ENCODE measurements at places on chromosomes 6 and 20.

DNA sequence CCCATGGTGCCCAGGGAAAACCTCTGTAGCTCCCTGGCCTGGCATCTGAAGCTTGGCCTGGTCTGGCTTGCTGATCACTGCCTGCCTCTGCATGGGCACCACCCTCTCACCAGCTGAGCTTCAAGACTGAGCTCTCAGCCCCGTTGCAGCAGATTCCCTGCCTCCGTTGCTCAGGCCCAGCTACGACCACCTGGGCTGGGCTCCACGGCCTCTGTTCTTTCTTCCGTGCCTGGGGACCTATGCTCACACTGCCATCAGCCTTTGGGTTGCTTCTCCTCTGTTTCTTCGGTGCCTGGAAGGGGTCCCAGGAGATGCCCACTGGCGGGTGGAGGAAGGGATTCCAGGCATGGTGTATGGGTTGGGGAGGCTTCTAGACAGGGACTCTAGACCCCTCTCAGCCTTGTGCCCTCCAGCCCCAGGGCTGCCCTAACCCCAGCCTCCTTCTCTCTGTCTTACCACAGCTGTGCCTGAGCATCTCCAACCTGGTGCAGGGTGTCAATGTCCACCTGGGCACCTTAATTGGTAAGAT is 9.1 kb downstream of the BPIFB2 start:
- H3K27ac ChIP-seq, result no peak overlapping the region
- H3K27me3 ChIP-seq, result no peaks in the 10 kb centered on the region
- DNase-seq, result no peak

GRCh38 chr6:56658326-56658725 is 15.6 kb upstream of the DST start:
- peaks cover 23% of the 10 kb centered on the region for H3K4me1 ChIP-seq
- no peak overlapping the region for H3K27ac ChIP-seq
- H3K4me3 ChIP-seq, result no peak overlapping the region
- H3K27me3 ChIP-seq, result no peaks in the 10 kb centered on the region
- no peaks in the 10 kb centered on the region for H3K36me3 ChIP-seq
- DNase-seq, result no peak

- H3K27me3 ChIP-seq, result no peaks in the 10 kb centered on the region
- H3K27ac ChIP-seq, result peak overlapping the region; percentile 85
- DNase-seq, result peak; percentile 98
- H3K4me1 ChIP-seq, result peaks cover 55% of the 10 kb centered on the region
- no peaks in the 10 kb centered on the region for H3K36me3 ChIP-seq
Measured at GRCh38 chr6:2857580-2858337, 16.1 kb upstream of the SERPINB1 start.

GRCh38 chr6:36697481-36697903 is at the start of gene RAB44:
Gene RAB44, plus strand, starts transcription at chr6:36697826. Its CDS starts 6,410 bp downstream, at chr6:36704236.
- DNase-seq, result no peak
- H3K27ac ChIP-seq, result no peak within 1 kb of the TSS
- H3K4me3 ChIP-seq, result no peak within 1 kb of the TSS
- H3K4me1 ChIP-seq, result no peaks in the 10 kb centered on the region

DNA sequence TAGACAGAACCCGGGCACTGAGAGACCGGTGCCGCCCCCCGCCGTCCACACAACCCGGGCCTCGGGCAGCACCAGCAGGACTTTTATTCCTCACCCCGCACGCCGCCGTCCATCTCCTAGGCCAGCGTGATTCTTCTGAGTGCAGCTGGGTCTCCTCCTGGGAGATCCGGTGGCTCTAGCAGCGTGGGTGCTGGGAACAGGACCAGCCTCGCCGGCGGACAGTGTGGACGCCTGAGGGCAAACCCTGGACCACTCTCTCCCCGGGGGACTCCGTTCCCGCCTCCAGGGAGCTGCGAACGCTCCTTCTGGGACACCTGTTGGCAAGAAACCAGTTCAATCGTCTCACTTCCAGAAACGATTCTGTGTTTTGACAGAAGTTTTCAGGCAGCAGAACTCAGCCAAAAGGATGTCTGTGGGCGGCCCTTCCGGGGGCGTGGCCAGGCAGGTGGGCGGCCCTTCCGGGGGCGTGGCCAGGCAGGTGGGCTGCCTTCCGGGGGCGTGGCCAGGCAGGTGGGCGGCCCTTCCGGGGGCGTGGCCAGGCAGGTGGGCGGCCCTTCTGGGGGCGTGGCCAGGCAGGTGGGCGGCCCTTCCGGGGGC is 130.7 kb downstream of the DLL1 start:
- no peaks in the 10 kb centered on the region for H3K27me3 ChIP-seq
- H3K27ac ChIP-seq, result no peak overlapping the region
- no peak overlapping the region for H3K4me3 ChIP-seq
- H3K4me1 ChIP-seq, result no peaks in the 10 kb centered on the region
- H3K36me3 ChIP-seq, result no peaks in the 10 kb centered on the region
- DNase-seq, result no peak

DNA sequence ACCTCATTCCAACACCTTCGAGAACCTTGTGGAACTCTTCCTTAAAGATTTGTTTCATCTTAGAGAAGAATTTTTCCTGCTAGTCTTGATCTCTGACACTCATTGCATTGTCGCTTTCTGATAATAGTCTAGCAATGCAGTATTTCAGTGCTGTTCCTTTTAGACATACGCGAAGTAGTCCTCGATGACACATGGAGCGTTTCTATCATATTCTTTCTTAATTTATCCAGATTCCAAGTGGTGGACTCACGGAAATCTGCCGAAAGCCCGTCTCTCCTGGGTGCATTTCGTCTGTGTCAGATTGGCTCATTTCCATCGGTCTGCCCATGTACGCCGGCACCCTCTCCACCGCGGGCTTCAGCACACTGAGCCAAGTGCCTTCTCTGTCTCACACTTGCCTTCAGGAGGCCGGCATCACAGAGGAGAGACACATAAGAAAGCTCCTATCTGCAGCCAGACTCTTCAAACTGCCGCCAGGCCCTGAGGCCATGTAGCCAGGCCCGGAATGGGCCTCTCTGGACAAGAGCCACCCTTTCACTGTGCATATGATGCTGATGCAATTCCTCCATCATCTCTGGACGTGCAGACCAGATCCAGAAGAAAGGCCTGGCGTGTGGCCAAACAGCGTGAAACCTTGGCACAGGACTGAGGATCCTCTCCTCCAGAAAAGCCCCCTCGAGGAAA is 198.6 kb upstream of the UST start:
- no peak for DNase-seq
- no peaks in the 10 kb centered on the region for H3K27me3 ChIP-seq
- H3K4me3 ChIP-seq, result no peak overlapping the region
- no peak overlapping the region for H3K27ac ChIP-seq
- H3K4me1 ChIP-seq, result no peaks in the 10 kb centered on the region
- H3K36me3 ChIP-seq, result peaks cover 24% of the 10 kb centered on the region

- no peak for DNase-seq
- H3K36me3 ChIP-seq, result no peaks in the 10 kb centered on the region
- no peak overlapping the region for H3K4me3 ChIP-seq
- no peaks in the 10 kb centered on the region for H3K4me1 ChIP-seq
Measured at GRCh38 chr6:2344319-2344905, 99.0 kb upstream of the GMDS start.

GRCh38 chr6:108002365-108003221 is 44.6 kb upstream of the SEC63 start:
- H3K36me3 ChIP-seq, result no peaks in the 10 kb centered on the region
- H3K27me3 ChIP-seq, result no peaks in the 10 kb centered on the region
- H3K4me1 ChIP-seq, result no peaks in the 10 kb centered on the region
- no peak overlapping the region for H3K4me3 ChIP-seq

DNA sequence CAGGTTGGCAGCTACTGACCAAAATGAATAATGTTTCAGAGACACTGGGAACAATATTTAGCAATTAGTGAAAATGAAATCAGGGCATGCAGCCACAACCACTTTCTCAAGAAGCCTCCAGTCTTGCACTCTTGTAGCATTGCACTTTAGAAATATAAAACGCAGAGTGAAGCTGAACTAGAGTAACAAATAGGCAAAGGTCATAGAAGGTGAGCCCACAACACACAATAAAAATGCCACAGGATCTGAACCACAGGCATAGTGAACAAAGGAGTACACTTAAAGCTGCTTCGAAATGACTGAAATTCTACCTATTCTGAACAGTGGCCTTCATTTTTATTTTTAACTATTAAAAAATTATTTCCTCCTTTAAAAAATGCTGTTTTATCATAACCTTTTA is 25.0 kb downstream of the DDO start:
- peak overlapping the region; percentile 54 for H3K27ac ChIP-seq
- no peaks in the 10 kb centered on the region for H3K36me3 ChIP-seq
- H3K27me3 ChIP-seq, result peaks cover 10% of the 10 kb centered on the region
- H3K4me1 ChIP-seq, result peaks cover 17% of the 10 kb centered on the region

DNA sequence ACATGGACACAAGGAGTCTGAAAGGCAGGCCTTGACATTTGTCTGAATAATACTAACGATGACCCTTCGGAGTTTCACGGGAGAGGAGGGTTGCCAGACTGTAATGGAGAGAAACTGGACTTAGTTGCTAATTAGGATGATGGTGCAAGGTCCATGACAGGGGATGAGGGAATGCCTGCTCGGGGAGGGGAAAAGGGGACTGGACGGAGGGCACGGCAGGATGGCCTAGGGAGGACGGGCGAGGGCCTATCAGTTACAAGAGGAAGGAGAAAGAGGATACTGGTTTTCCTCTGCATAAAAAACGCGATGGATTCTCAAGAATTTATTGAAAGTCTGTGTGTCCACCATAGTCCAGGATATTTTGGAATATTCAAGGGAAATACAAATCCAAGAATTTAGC is 42.7 kb downstream of the IRAK1BP1 start:
- H3K27ac ChIP-seq, result no peak overlapping the region
- peaks cover 8% of the 10 kb centered on the region for H3K4me1 ChIP-seq
- no peak overlapping the region for H3K4me3 ChIP-seq

DNA sequence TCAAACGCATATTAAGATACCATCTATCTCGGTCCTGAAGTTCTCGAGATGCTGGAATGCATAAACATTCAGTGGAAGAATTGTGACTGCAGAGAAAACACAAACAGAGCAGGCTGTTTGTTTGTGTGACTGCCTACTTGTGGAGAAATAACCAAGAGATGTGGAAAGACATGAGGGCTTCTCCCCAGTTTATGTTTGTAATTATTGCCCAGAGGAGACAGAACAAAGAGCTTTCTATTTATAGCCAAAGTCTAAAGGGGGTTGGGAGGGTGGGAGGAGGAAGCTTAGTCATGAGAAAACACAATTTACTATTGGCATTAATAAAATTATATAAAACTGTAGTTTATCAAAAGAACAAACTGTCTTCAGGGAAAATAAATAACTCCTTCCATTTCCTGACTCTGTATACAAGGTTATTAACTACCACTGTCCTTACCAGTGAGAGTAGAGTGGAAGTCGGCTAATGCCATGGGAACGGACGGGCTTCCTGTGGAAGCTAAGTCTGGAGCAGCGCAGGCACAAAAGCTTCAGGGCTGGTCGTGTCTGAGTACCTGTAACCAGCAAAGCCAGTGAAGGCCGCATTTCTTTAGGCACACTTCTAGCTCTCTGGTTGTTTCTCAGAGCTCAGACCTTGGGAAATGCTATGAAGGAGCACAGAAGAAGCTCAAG is 200.2 kb upstream of the SUPT3H start:
- no peaks in the 10 kb centered on the region for H3K36me3 ChIP-seq
- H3K4me3 ChIP-seq, result no peak overlapping the region
- peak; percentile 15 for DNase-seq
- H3K4me1 ChIP-seq, result peaks cover 7% of the 10 kb centered on the region
- H3K27me3 ChIP-seq, result no peaks in the 10 kb centered on the region

DNA sequence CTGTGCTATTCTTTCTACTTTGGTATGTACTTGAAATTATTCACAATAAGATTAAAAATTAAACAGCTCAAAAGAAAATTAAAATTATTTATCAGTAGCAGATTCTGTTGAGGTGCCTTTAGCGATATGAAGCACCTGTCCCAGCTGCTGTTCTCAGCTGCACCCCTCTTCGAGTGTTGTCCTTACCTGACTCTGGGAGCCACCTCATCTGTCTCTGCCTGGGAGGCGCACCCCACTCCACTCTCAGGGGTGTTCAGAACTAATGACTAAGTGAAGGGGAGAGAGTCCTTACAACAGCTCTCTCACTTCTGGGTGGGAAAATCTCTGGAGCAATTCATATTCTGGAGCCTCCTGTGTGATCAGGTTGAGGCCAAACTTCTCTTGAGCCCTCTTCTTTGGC is 745.7 kb downstream of the RFPL4B start:
- DNase-seq, result no peak
- H3K36me3 ChIP-seq, result no peaks in the 10 kb centered on the region
- no peak overlapping the region for H3K27ac ChIP-seq
- H3K4me1 ChIP-seq, result no peaks in the 10 kb centered on the region

- H3K36me3 ChIP-seq, result no peaks in the 10 kb centered on the region
- no peak overlapping the region for H3K4me3 ChIP-seq
Measured at GRCh38 chr6:108591040-108591816, 30.5 kb downstream of the FOXO3 start.

Measured in endothelial cell of umbilical vein (primary cell).